ENCODE measurements at places on chromosomes 1 and 21. TPM values are rescaled to one million over a fixed set of nuclear protein-coding genes. Genes with fewer than 3 reads are reported as not detected.

DNA sequence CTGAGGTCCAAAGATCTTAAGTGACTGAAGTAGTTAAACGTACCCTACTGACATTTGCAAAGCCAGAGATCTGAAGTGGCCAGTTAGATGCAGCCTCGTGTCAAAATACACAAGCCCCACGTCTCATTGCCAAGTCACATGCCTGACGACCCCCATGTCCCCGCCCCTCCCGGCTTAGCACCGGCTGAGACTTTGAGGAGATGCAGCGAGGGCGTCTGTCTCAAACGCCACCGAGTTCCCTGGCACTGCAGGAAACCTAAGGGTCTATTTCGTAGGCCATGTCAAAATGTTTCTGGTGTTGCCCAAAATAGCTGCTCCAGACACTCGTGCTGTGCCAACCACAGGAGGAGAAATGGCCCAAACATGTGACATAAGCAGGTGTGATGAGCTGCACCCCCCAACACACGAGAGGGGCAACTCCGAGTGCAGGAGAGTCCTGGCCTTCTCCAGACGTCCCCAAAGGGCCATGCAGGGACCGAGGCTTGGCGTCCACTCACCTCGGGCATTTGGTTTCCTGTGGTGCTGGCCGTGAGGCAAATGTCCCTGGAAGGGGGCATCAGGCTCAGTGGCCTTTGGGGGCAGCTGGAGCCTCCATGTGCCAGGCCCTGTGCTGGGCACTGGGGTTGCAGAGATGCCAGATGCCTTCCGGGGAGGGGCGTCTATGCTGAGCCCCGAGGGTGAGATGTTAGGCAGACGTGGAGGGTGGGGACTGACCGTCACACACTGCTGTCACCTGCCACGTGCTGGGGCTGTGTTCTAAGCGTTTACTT is 67.0 kb downstream of the MATN1 start:
- ATAC-seq = no peak

DNA sequence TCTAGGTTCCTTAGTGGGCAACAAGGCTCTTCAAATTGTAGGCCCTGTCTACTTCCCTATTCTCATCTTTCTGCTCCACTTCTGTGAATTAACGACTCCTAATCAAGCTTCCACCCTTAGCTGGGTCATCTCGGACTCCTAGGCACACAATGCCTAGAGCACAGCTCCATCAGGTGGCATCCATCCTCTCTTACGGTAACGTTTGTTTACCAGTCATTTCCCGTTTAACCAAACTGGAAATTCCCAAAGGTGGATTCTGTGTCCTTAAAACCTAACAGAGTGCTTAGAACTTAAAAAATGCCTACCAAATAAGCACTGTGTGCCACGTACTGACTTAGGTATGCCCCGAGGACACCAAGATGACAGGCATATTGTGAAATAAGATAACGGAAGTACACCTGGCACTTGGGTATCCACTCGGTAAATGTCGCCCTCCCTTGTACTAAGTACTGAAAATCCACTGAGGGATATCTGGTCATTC is 1.5 kb downstream of the PARP1 start:
- peak; percentile 25 for ATAC-seq

DNA sequence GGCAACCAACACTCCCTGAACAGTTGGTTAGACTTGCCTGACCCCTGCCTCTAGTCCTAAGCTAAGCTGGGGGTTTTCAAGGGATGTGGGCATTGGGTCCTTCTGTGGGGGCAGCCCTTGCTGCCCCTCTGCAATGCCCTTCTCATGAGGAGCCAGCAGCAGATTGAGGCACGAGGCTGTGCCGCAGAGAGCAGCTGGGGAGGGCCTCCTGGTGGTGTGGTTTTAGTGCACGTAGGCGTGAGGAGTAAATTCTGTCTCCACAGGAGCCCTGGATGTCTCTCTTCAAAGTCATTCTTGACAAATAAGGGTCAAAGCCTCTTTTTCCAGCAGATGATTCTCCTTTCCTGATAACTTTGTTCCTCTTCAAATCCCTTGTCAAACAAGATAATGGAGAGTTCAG is 31.8 kb upstream of the KLHDC7A start:
- no peak for ATAC-seq

- ATAC-seq = no peak
Observed at GRCh38 chr1:200258447-200259375, 151.1 kb downstream of the ZNF281 start.

The BRINP3 gene
- total RNA-seq = not detected

- no peak for ATAC-seq
Observed at GRCh38 chr1:232553809-232554208, 76.1 kb downstream of the SIPA1L2 start.

GRCh38 chr1:54567961-54568360 is 19.9 kb downstream of the ACOT11 start:
- ATAC-seq = no peak

The RNASEL gene
- total RNA-seq = 8.4 TPM

GRCh38 chr1:90045853-90046563 is 51.1 kb downstream of the ZNF326 start:
- no peak for ATAC-seq

GRCh38 chr1:97050506-97050905 is 328.9 kb downstream of the PTBP2 start:
- ATAC-seq = no peak

GRCh38 chr1:207217778-207218511 is 103.5 kb upstream of the CD55 start:
- ATAC-seq = no peak

The INKA2 gene
- 3.8 TPM for total RNA-seq

Data from activated T-helper 17 cell treated with anti-CD3 and anti-CD28 coated beads, Interleukin-2, amount 50 U/mL, for 72 hours (primary cell).